ENCODE measurements at places on chromosomes 3 and 15.

GRCh38 chr15:93217343-93217742, 128.3 kb upstream of the RGMA start:
- no peak for DNase-seq

- no peak for DNase-seq
Observed at GRCh38 chr3:61600195-61600594, 38.8 kb downstream of the PTPRG start.

DNA sequence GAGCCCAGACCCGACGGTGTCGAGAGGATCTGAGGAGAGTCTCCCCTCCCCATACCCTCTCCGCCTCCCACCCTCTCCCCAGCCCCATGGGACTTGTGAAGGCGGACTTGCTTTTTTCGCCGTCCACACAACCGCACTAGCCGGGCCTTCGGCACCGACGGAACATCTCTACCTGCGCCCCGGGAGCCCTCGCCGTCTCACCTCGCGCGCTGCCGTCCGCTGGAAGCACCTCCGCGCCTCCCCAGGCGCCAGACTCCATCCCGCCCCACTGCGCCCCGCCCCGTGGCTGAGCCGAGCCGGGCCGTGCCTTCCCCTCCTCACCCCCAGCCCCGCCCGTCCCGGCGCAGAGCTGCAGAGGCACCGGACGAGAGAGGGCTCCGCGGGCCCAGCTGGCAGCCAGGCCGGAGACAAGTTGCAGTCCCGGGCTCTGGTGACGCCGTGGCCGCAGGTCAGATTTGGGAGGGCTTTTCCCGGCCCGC, at the start of the genes DUOX1 and DUOXA1:
Gene DUOX1 (plus strand): TSS at position 344 of the 479 bp plus-strand sequence. CDS start 1,973 bp downstream, outside the sequence.
Gene DUOXA1 (minus strand): TSS at position 229 of the 479 bp plus-strand sequence. CDS start 6,865 bp downstream, outside the sequence.
- peak; percentile 38 for DNase-seq

DNA sequence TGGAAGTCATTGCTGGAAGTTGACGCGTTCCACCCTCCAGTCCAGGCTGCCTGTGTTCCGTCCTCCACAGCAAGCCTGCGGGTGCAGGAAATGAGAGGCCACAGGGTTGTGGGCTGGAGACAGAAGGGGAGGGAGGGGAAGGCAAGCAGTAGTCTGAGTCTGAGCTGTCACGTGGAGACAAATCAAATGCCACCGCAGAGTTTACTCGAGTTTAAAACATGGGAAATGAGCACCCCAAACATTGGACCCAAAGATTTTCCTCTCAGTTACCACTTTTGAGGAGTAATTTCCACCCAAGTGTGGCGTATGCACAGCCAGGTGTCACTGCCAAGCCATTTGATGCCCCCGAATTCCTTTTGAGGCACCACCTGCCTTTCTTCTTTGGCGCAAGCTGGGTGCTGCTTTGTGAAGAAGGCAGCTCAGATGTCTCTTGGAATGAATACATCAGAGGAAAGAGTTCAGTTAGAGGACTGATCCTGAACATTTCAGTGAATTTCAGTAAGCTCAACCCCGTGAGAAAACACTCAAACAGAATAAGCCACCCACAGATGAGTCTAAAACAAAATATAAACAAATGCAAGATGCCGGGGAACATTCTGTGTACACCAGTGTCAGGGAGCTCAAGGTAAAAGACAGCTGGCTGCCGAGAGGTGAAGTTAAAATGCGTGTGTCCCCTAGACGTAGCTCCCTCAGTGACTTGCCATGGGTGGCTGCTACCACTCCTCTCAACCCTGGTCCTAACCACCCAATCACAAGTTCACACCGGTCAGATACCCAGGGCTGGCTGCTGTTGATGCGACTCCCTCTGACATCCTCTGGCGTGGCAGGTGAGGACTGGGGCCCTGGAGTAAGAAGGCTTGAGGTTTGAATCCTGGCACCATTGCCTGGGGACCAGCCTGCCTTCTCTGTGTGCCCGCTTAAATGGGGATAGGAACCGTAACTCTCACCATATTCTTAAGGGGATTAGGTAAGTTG, 203.8 kb downstream of the UACA start:
- peak; percentile 66 for DNase-seq

DNA sequence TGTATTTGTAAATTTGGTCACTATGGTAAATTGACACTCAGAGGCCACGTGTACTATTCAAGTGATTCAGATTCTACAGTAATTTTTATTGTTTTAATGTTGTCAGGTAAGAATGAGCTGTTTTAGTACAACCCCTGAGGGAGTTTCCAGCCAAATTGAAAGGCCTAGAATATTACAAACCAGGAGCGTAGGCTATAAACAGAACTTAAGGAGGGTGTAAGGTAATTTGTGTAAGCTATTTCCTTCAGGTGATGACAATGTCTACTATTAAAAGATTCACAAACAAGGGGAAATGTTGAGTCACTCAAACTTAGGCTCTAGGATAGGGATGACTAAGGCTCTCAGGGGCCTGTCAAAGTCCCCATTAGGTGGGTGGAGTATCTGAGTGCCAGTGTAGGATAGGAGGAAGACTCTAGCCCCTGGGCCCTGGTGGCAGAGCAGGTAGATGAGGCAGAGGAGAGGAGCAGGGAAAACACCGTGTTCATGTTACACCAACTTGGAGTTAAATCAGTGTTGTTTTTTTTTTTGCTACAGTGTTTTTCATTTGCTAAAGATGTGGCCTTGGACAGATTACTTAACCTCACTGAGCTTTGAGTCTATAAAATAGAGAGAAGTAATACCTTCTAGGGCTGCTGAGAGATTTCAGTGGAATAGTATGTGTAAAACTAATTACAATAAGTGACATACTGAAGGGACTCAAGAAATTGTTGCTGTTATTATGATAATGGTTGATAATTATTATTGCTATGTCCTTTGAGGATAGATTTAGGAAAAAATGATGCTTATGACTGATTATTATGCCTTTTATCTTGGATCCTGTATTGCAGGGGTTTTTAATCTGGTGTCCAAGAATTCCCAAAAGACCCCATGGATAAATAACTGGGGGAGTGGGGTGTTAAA, 10.3 kb downstream of the TM4SF1 start:
- DNase-seq = peak; percentile 5

GRCh38 chr15:98121957-98122356, 161.5 kb downstream of the ARRDC4 start:
- no peak for DNase-seq

- no peak for DNase-seq
Observed at GRCh38 chr15:96349034-96349856, 18.7 kb downstream of the NR2F2 start.

DNA sequence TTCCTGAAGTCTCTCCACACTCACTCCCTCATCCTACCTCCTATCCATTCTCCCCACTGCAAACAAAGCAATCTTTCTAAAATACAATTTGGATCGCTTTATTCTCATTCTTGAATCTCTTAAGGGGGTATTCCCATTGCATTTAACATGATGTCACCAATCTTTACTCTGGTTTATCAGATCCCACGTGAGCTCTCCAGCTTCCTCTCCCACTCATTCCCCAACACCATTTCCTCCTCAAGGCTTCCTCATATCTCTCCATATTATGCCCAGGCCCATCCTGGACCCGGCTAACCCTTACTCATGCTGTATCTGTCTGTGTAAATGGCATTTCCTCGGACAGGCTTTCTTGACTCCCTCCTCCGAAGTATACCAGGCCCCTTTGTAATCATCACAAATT, 165.0 kb downstream of the CD47 start:
- DNase-seq = no peak

DNA sequence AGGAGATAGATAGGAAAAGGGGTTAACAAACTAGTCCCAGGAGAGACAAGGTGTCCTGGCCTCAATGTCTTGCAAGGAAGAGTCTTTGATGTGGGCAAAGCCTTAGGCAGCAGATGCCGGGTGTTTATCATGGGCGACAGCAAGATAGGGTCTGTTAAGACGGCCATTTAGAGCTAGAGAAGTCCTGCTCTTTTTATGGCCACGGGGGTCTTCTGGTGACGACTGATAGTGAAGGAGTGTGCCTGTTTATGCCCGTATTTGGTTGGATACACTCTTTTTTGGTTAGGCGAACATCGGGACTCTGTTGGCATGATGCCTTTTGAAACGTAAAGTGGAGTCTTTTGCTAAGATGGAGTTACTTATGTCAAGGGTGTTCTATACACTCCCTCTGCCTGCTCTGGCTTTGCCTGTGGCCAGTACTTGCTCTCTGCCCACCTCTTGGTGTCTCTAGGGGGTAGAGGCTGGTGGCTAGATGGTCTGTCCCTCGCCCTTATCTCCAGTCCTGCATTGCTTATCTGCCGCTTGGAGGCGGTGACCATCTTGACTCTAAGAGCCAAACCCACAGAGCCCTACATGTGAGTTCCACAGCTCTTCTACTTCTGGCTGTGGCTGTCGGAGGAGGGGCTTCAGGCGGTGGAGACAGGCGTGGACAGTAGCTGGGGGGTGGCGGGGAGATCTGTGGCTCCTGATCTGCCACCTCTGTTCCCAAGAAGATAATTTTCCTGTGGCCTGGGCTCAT, 55.8 kb upstream of the ZBTB38 start:
- DNase-seq = no peak

DNA sequence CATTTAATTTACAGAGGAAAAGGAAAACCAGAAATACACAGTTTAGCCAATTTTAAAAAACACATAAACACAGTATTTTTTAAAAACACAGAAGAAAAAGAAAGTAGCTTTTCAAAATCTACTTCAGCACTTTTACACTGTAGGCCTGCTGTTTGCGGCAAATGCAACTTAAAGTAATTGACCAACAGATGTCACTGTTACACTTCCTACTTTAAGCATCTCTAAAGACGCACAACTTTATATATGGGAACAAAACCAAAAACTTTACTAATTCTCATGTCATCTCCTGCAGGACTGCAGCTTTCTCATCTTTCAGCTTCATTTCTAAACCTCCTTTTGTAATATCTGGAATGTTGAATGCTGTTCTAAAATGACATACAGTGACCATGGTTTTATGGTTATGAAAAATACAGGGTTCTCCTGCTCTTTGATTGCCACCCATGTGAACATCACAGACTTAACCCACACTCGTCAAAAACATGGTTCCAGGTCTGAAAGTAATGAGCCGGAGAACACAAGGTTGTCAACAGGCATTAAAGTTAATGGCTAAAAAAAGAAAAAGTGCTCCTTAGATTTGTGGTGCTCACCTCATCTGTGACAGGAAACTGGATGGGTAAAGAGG, 107.9 kb downstream of the FMN1 start:
- DNase-seq = no peak

DNA sequence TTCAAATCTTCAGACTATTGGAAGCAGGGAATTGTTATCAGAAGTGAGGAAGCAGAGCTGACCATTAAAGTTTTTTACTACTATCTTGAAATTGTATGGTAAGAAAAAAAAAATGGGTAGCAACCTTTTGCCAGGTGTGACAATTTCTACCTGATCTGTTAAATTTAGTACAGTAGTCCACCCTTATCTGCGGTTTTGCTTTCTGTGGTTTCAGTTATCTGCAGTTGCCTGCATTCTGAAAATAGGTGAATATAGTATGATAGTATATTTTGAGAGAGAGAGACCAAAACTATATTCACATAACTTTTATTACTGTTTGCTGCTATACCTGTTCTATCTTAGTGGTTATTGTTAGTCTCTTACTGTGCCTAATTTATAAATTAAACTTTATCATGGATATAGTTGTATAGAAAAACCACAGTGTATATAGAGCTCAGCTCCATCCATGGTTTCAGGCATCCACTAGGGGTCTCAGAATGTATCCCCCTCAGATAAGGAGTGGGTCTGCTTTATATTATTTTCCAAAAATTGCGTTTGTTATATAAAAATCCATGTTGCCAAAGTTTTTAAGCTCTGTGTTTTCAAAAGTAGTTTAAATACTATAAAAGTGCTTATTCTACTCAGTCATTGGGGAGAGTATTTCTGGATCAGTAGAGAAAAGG, 69.9 kb downstream of the PTPRG start:
- DNase-seq = no peak

- no peak for DNase-seq
Observed at GRCh38 chr3:128648940-128649663, 1.5 kb downstream of the RPN1 start.

All from stimulated activated CD4-positive, alpha-beta T cell treated with anti-CD3 and anti-CD28 coated beads, Interleukin-2, amount 100 ng/mL, for 24 hours (primary cell).